Airway epithelial cell (primary cell): ENCODE measurements at places on chromosomes 2 and 18. TPM values are rescaled to one million over a fixed set of nuclear protein-coding genes. Genes with fewer than 3 reads are reported as not detected.

Gene CDKL4
- 0.28 TPM in 1 of 2 replicates, not detected in the other for total RNA-seq

Gene ABCA12
- total RNA-seq = 9.7 and 16.0 TPM in 2 replicates

Gene CNTNAP5
- not detected in 2 replicates for total RNA-seq

Gene PROC
- total RNA-seq = 1.3 and 2.4 TPM in 2 replicates

Gene TNFRSF11A
- 3.5 and 4.0 TPM in 2 replicates for total RNA-seq

Gene SLC19A3
- 0.23 and 0.42 TPM in 2 replicates for total RNA-seq

Gene PRSS56
- total RNA-seq = not detected in 2 replicates

Gene PRKRA
- 39.3 and 41.2 TPM in 2 replicates for total RNA-seq

Gene CXCR1
- not detected in 2 replicates for total RNA-seq

Gene RTP5
- not detected in 2 replicates for total RNA-seq

Gene TFCP2L1
- total RNA-seq = 9.3 and 12.9 TPM in 2 replicates

Gene DPYSL5
- total RNA-seq = not detected in 2 replicates

Gene VIL1
- not detected in 2 replicates for total RNA-seq

Gene TSN
- total RNA-seq = 32.3 and 38.5 TPM in 2 replicates

Gene NEB
- total RNA-seq = 0.07 TPM in 1 of 2 replicates, not detected in the other

Gene SERPINB10
- 0.23 and 0.28 TPM in 2 replicates for total RNA-seq

Gene KIAA2012
- total RNA-seq = not detected in 2 replicates

Gene GKN1
- total RNA-seq = not detected in 2 replicates

Gene LAPTM4A
- 71.0 and 84.1 TPM in 2 replicates for total RNA-seq

Gene HOXD8
- total RNA-seq = not detected in 2 replicates

Gene PARD6G
- 24.3 and 38.8 TPM in 2 replicates for total RNA-seq

Gene NCOA1
- total RNA-seq = 2.8 and 4.5 TPM in 2 replicates

Gene TCF23
- not detected in 2 replicates for total RNA-seq

Gene HRH4
- 0.07 TPM in 1 of 2 replicates, not detected in the other for total RNA-seq

Gene ALPI
- total RNA-seq = not detected in 2 replicates

Gene KLHL41
- not detected in 2 replicates for total RNA-seq

Gene KLF11
- total RNA-seq = 3.7 and 4.9 TPM in 2 replicates

Gene REG1B
- not detected in 2 replicates for total RNA-seq

Gene DNER
- 3.1 and 5.1 TPM in 2 replicates for total RNA-seq

Gene DCC
- not detected in 2 replicates for total RNA-seq

Gene DLGAP1
- 0.07 and 0.33 TPM in 2 replicates for total RNA-seq

Gene DHRS9
- 34.2 and 50.4 TPM in 2 replicates for total RNA-seq

Gene MYO1B
- 132 and 157 TPM in 2 replicates for total RNA-seq

Gene METTL21A
- total RNA-seq = 18.5 and 22.9 TPM in 2 replicates

Gene LANCL1
- 28.1 and 34.3 TPM in 2 replicates for total RNA-seq

Gene SAG
- total RNA-seq = not detected in 2 replicates

Gene MOGAT1
- total RNA-seq = not detected in 2 replicates
